ENCODE measurements at places on chromosomes 3 and 15.

DNA sequence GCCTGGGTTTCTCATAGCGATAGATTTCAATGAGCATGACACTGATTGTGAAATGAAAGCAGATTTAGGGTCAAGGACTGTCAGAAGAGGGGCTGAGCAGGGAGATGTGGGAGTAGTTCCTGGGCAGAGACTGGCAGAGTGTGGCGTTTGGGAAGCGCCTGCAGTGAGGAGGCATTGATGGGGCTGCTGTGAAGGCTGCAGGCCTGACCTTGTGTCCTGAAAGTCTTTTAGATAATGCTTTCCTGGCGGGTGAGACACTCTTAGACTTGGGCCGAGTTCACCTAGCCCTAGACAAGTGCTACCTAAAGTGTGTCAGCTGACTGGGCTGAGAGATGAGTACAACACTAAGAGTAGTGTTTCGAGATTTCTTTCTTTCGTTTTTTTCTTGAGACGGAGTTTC is 20.7 kb downstream of the USP13 start:
- no peak for DNase-seq

DNA sequence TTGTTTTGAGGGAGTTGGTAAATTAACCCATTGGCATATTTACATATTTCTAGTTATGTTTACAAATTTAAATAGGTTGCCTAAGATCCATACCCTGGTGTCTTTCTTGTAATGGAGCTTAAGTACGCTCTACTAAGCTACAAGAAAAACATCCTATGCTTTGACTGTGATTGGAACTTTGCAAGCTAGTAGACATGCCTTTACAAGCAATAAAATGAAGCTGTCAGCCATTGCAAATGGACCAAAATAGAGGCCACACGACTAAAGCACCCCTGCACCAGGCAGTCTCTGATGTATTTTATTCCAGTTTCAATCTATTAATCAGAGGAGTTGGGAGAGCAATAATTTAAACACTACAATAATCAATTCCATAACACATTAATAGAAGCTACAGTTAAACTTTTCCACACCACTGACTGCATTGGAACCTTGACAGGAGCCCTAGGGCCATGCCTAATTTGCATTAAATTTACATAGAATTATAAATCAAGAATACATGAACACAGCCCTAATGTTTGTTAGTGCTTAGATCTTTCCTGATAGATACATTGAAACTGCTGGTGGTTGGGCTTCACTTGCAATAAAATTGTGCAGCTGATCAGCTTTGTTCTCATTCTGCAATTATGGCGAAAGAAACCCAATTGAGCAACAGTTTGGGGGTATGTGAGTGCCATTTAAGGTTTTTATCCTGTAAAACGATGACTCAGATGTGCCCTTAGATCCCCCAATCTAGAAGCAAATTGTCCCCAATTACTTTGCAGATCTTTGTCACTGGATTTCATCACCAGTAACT is 360.1 kb downstream of the LSAMP start:
- no peak for DNase-seq

- peak; percentile 98 for DNase-seq
Observed at GRCh38 chr15:40743921-40744814, 10.9 kb downstream of the RMDN3 start.

DNA sequence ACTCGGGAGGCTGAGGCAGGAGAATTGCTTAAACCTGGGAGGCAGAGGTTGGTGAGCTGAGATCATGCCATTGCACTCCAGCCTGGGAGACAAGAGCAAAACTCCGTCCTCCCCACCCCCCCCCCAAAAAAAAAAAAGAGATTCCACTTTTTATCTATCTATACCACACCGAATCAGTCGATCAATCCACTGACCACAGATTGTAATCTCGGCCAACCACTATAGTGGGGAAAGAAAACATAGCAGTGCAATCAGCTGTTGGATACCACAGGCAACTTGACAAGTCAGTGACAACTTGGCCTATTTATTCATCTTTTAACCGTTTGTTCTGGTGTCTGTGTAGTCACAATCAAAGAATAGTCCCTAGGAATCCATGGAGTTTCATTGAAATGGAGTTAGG is 299.2 kb downstream of the FHIT start:
- DNase-seq = no peak

DNA sequence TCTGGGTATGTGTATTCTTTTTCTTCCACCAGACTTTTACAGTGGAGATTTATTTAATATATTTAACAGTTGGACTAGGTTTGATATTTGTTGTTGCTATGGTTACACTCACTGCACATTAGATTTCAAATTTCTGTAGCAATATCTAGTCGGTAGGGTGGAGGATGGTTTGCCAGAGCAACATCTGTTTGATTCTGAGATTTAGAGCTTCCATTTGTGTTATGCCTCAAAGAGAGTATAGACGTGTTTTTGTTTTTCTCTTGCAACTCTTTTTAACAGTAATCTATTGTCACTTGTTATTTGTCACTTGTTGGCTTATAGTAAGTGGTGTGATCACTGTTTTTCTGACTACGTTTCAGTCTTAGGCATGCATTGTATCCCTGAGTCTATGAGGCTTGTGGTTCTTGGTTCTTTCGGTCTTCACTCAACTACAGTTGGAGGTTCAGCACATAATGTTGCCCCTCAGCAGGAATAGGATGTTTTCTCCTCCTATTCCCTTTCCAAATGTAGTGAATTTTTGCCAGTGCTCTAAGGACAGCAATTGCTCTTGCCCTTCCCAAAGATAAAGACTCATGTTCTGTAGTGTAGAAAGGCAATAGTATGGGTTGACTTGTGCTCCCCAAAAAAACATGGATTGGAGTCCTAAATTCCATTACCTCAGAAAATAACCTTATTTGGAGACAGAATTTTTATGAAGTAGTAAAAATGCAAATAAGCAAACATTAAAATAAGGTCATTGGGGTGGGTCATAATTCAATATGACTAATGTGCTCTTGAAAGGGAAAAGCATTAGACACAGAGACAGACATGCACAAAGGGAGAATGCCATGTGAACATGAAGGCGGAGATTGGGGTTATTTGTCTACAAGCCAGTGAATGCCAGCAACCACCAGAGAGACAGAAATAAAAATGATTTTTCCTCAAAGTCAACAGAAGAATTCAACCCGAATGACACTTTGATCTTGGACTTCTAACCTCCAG is 692.1 kb downstream of the DIPK2A start:
- DNase-seq = no peak

DNA sequence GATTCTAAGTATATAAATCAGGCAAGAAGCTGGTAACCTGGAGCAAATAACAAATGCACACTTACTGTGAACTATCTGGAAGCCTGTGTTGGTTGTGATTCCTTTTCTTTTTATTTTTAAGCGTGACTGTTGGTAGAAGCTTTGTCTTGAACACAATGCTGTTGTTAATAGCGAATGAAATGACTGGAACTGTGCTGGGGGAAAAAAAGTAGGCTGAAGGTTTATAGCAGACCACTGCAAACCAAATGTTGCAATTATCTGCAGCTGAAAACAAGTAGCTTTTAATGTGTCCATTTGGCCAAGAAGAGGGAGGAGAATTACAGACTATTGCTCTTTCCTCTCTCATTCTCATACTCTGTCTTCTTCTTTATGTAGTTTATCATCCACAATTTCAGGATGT is 184.5 kb upstream of the DNAJC19 start:
- DNase-seq = no peak

DNA sequence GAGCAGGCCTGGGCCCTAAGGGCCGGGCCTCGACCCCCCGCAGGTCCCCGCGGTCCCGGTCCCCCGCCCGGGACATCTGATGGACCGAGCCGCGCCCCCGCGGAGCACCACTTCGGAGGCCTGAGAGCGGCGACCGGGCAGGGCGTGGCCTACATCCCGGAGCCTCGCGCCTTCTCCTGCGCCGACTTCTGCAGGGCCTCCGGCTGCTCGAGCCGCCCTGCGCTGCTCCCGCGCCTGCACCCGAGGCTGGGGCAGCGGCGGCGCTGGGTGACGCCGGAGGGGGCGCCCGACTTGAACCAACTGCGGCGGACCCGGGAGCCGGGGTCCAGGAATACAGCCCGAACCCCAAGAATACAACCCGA is 14.9 kb upstream of the GP9 start:
- no peak for DNase-seq

DNA sequence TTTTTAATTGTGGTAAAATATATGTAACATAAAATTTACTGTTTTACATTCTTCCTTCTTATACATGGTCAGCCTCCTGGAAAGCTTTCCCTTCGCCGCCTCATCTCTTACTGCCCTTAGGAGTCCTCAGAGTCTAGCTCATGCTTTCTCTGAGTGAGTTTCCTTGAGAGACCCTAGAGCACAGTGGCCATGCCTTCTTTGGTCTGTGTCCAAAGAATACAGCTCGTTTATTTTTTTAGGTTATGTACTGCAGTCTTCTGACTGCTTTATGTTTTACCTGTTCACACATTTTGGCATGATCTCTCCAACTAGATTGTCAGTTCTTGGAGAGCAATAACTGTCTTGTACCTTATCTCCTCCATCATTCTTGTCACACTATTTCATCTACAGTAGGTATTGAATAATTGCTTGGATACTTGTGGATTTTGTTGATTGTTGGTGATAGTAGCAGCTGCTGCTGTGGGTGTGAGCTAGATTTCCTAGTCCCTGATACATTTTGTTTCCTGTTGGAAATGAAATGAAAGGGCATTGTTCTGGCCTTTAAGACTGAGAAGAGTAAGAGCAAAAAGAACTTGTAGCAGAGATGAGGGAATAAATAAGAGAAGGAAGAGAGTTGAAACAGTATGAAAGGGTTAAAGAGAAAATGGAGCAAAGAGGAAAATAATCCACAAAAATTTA is 10.9 kb downstream of the ARIH2 start:
- no peak for DNase-seq

DNA sequence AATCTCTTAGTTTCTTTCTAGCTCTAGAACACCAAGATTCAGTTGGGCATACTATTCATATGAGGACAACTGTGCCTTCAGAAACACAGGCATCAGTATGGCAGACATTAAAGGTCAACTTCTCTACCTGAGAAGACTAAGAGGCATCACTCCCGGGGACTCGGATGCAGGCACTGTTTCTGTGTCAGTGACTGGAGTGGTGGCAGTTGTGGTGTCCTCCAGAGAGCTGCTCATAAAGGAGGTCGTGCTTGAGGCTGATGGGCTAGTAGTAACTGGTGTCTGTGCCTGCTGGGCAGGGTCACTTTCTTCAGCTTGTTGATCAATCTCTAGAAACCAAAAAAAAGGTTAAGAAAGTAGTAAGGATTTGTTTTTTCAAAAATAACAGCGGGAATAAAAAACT is 75.2 kb downstream of the FBXL22 start:
- no peak for DNase-seq

DNA sequence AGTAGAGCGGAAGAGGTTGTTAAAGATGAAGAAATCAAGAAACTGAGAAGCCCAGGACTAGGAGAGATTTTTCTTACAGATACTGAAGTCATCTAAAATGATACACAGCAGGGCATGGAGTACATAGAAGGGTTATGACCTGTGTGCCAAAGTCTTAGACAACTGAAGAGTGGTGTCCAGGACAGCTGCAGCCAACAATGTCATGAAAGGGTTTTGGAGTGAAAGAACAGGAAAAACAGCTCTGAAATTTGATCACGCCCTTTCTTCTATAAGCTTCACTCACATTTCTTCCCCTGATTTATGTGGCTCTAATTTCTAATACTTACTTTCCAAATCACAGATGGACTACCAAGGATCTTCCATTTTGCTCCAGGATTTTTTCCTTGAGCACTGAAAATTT is 3.0 kb downstream of the CFAP20DC start:
- no peak for DNase-seq

DNA sequence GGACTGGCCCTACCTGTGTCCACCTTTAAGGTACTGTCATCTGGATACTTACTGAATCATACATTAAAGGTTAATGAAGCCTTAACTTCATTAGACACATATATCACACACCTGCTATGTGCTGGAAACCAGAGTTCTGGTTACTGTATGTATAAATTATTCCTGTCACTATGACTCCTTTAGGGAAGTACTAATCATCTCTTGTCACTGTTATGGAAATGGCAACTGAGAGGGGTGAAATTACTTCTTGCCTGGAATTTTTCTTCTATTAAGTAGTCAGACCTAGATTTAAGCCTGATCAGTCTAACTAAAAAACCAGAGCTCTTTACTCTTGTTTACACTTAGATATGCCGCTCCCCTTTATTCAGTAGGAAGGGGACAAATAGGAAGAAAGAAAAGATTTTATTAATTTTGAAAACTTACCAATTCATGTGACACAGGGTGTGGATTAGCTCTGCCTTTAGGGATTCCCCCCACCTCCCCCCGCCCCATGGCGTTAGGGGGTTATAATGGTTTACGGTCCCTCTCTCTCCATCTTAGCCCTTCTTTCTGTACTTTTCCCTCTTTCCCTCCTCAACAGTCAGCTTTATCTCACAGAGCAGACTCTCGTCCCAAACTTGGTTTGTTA is 152.5 kb downstream of the KLHL25 start:
- DNase-seq = no peak

GRCh38 chr3:87792534-87793336 is 266.1 kb downstream of the CGGBP1 start:
- peak; percentile 8 for DNase-seq

GRCh38 chr3:48655606-48656005 is 7.1 kb downstream of the CELSR3 start:
- no peak for DNase-seq

GRCh38 chr15:44554934-44555723 is 18.2 kb downstream of the EIF3J start:
- DNase-seq = no peak

- no peak for DNase-seq
Observed at GRCh38 chr3:64163755-64164148, 61.5 kb downstream of the PRICKLE2 start.

- no peak for DNase-seq
Observed at GRCh38 chr3:162718697-162719096, 1222.1 kb downstream of the OTOL1 start.

- no peak for DNase-seq
Observed at GRCh38 chr3:184993394-184993793, 159.5 kb downstream of the C3orf70 start.
